H7 (cell line): ENCODE measurements at places on chromosomes 3 and 15. TPM values are rescaled to one million over a fixed set of nuclear protein-coding genes. Genes with fewer than 3 reads are reported as not detected.

The BTLA gene
- total RNA-seq: not detected in 2 replicates

The LTF gene
- total RNA-seq: not detected in 2 replicates

The SLC15A2 gene
- 0.76 and 1.7 TPM in 2 replicates for total RNA-seq

The IL5RA gene
- total RNA-seq: not detected in 2 replicates

The CCDC13 gene
- 0.48 TPM in 1 of 2 replicates, not detected in the other for total RNA-seq

The COL6A5 gene
- total RNA-seq: not detected in 2 replicates

GRCh38 chr3:178537122-178537705 is 978 bp downstream of the KCNMB2 start:
- DNase-seq: no peak

- no peak for DNase-seq
Observed at GRCh38 chr3:190614226-190615059, 100.6 kb downstream of the IL1RAP start.

DNA sequence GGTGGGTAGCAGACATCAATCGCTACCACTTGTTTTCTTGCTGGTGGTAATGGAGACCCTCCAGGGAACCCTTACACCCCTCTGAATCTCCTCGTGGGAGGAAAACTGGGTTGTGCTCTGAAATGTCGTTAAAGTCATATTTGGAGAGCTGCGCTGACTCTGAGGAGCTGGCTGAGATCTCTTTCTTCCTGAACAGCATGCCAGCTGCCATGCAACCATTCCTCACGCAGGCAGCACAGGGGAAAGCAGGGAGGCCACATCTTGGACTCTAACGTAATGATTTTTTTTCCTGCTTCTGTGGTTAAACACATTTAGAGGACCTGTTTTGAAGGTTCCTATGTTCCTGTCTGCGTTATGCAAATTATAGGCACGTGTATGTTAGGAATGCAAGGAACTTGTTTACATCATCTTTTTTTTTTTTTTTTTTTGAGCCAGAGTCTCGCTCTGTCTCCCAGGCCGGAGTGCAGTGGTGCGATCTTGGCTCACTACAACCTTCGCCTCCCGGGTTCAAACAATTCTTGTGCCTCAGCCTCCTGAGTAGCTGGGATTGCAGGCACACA is 156.7 kb downstream of the TJP1 start:
- DNase-seq: no peak

DNA sequence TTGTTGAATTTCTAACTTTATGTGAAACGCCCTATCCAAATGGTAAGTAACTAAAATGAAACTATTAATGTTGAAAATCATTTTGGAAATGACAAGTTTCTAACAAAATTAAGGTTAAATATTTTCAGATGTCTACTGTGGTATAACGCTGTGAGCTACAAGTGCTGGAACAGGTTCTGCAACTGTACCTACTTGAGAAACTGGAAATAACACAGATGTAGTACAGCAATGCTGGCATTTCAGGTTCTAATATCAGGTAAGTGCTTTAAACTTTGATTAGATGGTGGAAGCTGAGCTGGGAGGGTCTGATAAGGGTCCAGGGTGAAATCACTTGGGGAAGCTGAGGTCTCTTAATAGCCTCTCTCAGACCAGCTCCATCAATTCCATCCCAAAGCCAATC is 315.1 kb downstream of the STXBP5L start:
- DNase-seq: no peak

- no peak for DNase-seq
Observed at GRCh38 chr3:32577174-32577573, 6.5 kb upstream of the DYNC1LI1 start.

DNA sequence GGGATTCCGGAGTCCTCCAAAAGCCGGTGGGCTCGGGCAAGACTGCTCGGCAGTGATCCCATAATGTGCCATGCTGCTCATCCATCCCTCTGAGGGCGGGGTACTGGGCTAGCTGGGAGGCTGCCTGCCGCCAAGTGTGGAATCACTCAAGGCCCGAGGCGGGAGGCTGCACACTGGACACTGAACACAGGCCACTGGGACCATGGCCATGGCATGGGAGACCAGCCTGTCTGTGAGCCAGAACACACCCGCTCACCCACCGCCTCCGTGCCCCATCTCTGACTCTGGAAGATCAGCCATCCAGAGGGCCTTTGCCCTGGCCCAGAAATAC is 1.4 kb downstream of the C3orf22 start:
- DNase-seq: peak; percentile 25

- no peak for DNase-seq
Observed at GRCh38 chr3:159418571-159419526, 569.8 kb upstream of the IL12A start.

- DNase-seq: peak; percentile 83
Observed at GRCh38 chr3:47522082-47522987, 8.8 kb upstream of the ELP6 start.

- no peak for DNase-seq
Observed at GRCh38 chr3:165389064-165389463, 192.9 kb upstream of the SLITRK3 start.

GRCh38 chr3:61864886-61865285 is 303.5 kb downstream of the PTPRG start:
- DNase-seq: no peak

- DNase-seq: no peak
Observed at GRCh38 chr15:39511916-39512260, 69.0 kb upstream of the THBS1 start.
